HS-5 (cell line): ENCODE measurements at places on chromosomes 7 and 10.

DNA sequence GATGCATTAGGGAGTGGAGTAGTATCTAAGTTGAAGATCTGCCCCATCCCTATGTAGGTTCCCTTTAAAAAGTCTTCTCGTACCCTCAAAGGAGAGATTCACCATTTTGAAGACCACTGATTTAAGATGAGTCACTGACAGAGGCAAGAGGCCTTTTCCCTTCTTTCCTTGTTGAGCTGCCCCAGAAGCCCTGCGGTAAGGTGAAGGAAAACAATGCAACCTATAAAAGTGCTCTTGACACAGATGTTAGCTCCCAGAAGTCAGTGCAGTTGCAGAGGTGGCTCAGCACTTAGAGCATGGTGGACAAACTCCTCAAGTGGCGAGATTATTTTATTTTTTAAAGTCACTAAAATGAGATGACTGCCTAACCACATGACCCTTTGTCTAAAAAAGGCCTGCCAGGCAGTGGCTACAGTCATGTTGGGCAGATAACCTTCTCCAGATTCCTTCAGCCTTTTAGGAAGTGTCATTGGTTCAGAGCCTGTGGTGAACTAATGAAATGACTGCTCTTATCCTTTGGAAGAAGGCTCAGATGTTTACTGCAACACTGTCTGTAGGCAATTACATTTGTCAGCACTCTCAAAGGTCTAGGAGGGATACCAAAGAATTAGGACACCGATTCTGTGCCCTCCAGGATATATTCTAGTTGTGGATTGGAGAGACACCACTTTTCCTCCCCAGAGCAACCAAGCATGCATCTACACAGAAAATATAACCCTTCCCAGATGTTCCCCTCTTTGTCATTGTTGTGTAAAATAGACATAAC is 88.7 kb downstream of the ARID5B start:
- DNase-seq, result no peak

DNA sequence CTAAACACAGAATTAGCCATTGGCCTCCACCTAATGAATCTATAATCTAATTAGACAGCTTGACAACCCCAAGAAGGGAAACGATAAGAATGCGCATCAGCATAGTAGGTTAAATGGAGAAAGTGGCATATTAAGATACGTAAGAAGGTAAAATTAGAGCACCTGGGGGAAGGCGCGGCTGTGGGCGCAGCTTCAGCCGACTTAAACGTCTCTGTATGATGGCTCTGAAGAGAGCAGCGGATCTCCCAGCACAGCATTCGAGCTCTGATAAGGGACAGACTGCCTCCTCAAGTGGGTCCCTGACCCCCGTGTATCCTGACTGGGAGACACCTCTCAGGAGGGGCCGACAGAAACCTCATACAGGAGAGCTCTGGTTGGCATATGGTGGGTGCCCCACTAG is 518.8 kb downstream of the PHTF2 start:
- no peak for DNase-seq

- DNase-seq, result no peak
Measured at GRCh38 chr7:32155712-32156111, 85.5 kb upstream of the PDE1C start.

DNA sequence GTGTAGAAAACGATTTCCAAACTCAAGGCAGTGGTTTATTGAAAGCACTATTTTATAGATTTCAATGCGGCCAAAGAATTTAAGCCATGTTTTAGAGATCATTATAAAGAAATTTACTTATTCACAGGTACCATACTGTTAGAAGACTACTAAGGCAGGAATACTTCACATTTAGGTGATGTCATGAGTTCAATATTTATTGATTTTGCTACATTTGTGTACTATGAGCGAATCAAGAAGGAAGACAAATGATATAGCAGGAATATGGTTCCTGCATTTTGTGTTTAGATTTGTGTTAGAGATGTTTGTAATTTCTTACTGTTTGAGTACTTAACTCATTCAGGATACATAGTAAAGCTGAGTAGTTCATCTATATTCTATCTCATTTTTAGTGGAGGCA is 1.7 kb upstream of the FBXW4 start:
- no peak for DNase-seq

DNA sequence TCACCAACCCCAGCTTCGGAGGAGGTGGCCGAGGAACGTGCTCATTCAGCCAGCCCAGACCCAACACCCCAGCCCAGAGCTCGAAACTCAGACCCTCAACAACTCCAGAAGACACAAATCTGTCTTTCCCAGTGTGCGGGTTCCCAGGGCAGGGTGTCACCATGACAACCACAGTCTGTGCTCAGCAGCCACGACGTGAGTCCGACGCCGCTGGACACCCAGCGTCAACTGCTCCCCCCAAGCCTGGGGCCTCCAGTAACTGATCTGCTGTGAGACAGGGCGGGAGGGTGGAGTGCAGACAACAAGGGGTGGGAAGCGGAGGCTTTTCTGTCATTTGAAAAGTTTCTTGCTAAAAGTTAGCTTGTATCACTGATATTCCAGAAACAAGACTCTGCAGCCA is 167.2 kb downstream of the MAD1L1 start:
- no peak for DNase-seq

DNA sequence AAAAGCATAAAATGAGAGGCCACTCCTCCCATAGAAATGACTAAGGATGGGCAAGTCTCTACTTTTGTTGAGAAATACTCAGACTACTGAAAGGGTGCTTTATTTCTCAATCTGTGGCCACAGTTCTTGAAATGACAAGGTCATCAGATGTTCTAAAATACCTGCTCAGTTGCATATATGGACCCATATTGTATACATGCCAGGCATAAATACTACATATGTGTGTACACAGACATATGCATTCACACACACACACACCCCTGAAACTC is 691.5 kb upstream of the SORCS1 start:
- no peak for DNase-seq

DNA sequence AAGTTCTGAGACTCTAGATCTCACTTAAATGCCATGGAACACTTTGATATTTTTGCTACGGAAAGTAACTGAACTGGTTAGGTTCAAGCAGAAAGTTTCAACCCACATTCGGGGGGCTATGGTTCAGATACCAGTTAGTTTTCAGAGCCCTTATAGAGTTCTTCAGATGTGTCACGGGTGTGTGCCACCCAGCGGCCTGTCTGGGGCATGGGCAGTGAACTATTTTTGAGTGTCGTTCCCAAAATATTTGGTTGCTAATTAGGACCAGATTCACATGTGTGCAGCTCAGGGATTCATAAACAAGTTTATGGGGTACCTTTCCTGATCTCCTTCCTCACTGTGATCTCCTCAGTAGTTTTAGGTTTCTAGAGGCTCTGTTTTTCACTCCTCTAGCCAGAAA is 271.9 kb downstream of the C7orf25 start:
- peak; percentile 14 for DNase-seq

GRCh38 chr10:48811917-48812316 is 127.2 kb downstream of the WDFY4 start:
- DNase-seq, result no peak

GRCh38 chr10:613271-614138 is 76.0 kb downstream of the DIP2C start:
- no peak for DNase-seq

DNA sequence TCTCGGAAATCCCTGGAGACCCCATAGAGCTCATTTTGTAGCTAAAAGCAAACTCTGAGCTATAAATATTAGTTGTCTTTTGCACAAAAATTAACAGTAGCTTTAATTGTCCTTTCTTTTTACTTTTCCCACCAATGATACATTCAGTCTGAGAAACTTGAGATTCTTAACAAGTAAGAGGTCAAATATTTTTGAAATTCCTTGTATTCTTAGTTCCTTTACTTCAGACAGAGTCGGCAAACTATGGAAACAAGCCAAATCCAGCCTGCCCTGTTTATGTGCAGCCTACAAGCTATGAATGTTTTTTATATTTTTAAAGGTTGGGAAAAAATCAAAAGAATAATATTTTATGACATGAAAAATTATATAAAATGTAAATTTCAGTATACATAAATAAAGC is 146.6 kb downstream of the CTNNA3 start:
- DNase-seq, result no peak

GRCh38 chr10:99234791-99235657 is 628 bp downstream of the HPSE2 start:
- no peak for DNase-seq

GRCh38 chr7:15489383-15489782 is 72.4 kb downstream of the AGMO start:
- no peak for DNase-seq

- DNase-seq, result no peak
Measured at GRCh38 chr10:32378363-32379317, 31.7 kb upstream of the EPC1 start.

DNA sequence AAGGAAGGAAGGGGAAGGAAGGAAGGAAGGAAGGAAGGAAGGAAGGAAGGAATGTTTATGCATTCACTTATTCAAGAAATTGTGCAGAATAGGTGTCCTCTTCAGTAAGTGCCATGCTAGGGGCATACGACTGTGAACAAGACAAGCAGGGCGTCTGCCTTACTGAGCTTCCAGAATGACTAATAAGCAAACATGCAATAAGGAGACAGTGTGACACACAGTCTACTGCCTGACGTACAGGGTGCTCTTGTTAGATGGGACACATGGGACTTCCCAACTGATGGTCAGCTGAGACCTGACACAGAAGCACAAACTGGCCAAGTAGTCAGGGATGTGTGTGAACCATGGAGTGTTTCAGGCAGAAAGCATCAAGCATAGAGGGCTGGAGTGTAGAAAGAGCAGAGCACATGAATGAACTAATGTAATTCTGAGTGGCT is 18.2 kb downstream of the DNAJC12 start:
- DNase-seq, result no peak

- DNase-seq, result no peak
Measured at GRCh38 chr10:101772895-101773761, 2.8 kb downstream of the FGF8 start.

- no peak for DNase-seq
Measured at GRCh38 chr10:129790715-129791446, 173.2 kb downstream of the EBF3 start.

DNA sequence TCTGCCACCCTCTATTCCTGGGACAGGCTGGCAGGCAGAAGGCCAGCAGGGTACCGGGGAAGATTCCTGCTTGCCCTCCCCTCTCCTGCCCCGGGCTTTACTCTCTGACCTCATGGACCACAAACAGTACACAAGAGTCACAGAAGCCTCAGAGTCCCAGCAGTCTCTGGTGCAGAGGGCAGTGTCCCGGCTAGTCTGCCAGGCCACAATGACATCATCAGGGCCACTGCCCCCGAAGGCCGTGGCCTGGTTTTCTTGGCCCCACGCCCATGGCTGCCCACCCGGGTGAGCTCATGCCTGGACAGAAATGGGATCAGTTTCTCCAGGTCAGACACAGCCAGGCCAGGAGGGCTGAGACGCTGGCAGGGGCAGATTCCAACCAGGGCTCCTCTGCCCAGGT is 91.9 kb downstream of the MYL10 start:
- no peak for DNase-seq

DNA sequence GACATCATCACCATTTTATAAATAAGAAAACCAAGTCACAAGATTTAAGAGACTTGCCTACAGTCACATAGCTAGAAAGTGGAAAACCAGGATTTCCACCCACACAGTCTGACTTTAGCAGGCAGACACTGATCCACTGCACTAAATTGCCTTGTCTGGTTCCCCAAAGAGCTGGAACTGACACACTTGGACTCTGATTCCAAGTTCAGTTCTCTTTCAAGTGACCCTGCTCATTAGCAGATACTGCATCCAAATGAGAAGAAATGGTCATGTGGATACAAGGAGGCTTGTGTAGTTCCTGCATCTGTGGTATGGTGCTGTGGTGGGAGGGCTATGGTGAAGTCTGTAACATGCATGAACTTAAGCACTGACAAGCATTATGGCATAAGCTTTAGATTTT is 180.1 kb upstream of the MKLN1 start:
- no peak for DNase-seq

DNA sequence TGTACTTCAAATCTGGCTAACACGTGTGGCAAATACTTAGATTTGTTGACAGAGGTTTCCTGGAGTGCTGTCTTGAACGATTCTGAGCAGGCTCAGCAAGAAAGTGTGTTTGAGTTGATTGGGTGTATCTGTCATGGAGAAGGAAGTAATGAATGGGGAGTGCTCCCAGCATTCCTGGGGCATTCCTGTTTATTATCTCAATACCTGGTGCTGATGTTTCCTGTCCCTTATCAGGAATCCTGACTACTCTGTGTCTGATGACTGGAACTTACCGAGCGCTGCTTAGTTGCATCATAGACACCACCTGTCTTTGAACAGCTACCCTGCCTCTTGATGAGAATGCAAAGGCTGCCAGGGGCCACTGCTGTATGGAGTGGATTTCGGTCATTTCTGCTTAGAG is 41.0 kb upstream of the TMEM248 start:
- no peak for DNase-seq

DNA sequence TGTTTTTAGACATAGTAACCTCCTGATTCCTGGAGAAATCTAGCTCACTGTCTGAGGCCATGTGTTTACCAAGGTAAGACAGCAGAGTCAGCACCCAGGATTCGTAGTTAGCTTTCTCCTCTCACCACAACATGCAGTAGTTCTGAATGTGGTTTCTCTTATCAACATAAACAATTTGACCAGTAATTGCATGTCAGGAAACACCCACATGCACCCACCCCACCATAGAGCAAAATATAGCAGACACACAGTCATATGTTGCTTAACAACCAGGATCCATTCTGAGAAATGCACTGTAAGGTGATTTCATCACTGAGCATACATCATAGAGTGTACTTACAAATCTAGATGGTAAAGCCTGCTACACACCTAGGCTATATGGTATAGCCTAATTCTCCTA is 1004.0 kb downstream of the ANKRD7 start:
- DNase-seq, result no peak

DNA sequence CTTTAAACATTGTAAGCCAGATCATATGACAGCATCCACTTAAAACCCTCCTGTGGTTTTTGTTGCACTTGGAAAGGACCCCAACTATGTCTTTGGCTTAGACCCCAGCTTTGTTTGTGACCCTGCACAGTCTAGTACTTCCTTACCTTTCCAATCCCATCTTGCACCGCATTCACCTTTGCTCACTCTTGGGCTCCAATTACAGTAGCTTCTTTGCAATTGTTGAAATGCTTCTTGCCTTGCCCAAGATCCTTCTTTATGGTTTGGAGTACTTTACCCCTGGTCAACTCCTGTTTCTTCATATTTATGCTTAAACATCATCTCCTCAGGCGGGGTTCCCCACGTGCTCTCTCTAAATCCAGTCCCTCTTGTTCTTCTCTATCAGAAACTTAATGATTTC is 162.6 kb downstream of the PTEN start:
- DNase-seq, result no peak

DNA sequence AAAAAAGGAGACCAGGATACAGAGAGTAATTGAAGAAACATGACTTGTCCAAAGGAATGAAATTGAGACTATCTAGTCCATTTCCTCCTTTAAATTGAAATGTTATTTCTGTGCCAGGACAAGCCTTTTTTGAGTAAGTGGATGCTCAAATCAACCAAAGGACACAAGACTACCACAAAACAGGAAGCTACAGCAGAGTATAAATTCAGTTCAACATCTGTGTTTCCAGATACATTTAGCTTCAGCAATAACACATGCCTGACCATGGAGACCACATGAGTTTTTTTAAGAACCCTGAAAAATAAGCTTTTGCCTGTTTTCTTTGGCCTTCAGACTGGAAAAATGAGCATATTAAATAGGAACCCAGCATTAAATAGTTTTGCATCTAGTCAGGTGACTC is 707.5 kb downstream of the ZWINT start:
- DNase-seq, result no peak

GRCh38 chr7:151339651-151340382 is 1.8 kb upstream of the NUB1 start:
- DNase-seq, result no peak

GRCh38 chr10:133401500-133401899 is 7.5 kb downstream of the MTG1 start:
- DNase-seq, result no peak
